ENCODE measurements at places on chromosomes 5 and 9. TPM values are rescaled to one million over a fixed set of nuclear protein-coding genes. Genes with fewer than 3 reads are reported as not detected.

The IFNA2 gene
- not detected for total RNA-seq

The KCNN2 gene
- 2.7 TPM for total RNA-seq

The ARL15 gene
- total RNA-seq, result 18.4 TPM

The FTMT gene
- total RNA-seq, result not detected

- H3K27me3 ChIP-seq, result peaks cover 50% of the 10 kb centered on the region
- no peaks in the 10 kb centered on the region for H3K4me1 ChIP-seq
- H3K36me3 ChIP-seq, result no peaks in the 10 kb centered on the region
- no peak overlapping the region for H3K4me3 ChIP-seq
Measured at GRCh38 chr9:98039607-98040017, 16.9 kb upstream of the NANS start.

GRCh38 chr5:102629827-102630605 lies 125.1 kb upstream of the PAM start:
- no peaks in the 10 kb centered on the region for H3K27me3 ChIP-seq
- no peak overlapping the region for H3K4me3 ChIP-seq
- H3K27ac ChIP-seq, result no peak overlapping the region
- peaks cover 31% of the 10 kb centered on the region for H3K36me3 ChIP-seq
- H3K4me1 ChIP-seq, result no peaks in the 10 kb centered on the region
- no peak for DNase-seq

GRCh38 chr5:172858511-172858989 lies 24.5 kb downstream of the ERGIC1 start:
- peak overlapping the region; percentile 12 for H3K27ac ChIP-seq
- DNase-seq, result no peak
- peaks cover 37% of the 10 kb centered on the region for H3K4me1 ChIP-seq
- H3K4me3 ChIP-seq, result no peak overlapping the region
- no peaks in the 10 kb centered on the region for H3K27me3 ChIP-seq

- peaks cover 21% of the 10 kb centered on the region for H3K4me1 ChIP-seq
- peaks cover 72% of the 10 kb centered on the region for H3K27me3 ChIP-seq
- no peak overlapping the region for H3K4me3 ChIP-seq
- DNase-seq, result no peak
- no peak overlapping the region for H3K27ac ChIP-seq
- no peaks in the 10 kb centered on the region for H3K36me3 ChIP-seq
Measured at GRCh38 chr5:173323799-173324114, 4.5 kb downstream of the STC2 start.

The TRIM41 gene
- total RNA-seq, result 39.1 TPM

Measured in neural crest cell (in vitro differentiated cells).